SHP77 (cell line): ENCODE measurements at places on chromosomes 6 and 20.

GRCh38 chr20:52481443-52481842 lies 289.9 kb upstream of the ZFP64 start:
- DNase-seq: no peak

DNA sequence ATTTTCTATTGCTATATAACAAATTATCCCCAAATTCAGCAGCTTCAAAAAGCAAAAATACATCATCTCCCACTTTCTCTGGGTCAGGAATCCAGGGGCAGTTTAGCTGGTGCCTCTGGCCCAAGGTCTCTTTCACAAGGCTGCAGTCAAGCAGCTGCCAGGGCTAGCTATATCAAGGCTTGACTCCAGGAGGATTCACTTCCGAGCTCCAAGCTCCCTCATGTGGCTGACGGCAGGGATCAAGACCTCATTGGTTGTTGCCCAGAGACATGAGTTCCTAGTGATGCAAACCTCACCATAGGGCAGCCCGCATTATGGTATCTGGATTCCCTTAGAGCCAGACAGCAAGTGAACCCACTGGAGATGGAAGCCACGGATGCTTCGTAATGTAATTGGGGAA lies 1.3 kb upstream of the VNN1 start:
- peak; percentile 55 for DNase-seq

- no peak for DNase-seq
These were observed 667.6 kb downstream of the KIF16B start for GRCh38 chr20:15905661-15906060.

- peak; percentile 97 for DNase-seq
These were observed 230.0 kb upstream of the BTBD3 start for GRCh38 chr20:11687546-11688292.

DNA sequence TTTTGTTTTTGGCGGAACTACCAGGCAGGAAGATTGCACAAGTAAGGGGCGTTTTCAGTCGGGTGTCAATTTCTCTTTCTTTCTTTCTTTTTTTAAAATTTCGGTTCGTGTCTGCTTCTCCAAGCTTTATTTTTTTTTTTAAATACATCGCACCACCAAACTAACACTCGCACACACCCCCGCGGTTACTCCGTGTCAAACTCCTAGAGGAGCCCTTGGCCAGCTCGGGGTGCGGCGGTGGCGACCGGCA lies 338 bp downstream of the UTRN start:
- DNase-seq: no peak

DNA sequence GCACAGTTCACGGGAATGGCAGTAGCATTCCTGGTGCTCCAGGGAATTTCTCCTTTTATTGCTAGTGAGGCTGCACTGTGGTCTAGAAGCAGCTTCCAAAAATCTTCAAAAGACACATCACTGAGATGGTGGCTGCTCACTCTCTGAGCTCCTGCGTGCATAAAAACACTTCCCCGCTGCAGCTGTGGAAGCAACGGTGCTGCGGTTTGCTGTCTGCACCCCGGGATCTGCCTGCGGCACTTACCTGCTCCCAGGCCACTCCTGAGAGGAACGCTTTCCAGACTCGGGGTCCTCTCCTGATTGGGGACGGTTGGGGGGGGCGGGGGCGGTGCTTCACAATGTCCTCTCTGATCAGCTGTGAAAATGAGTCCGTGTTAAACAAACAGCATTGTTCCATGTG lies 77.9 kb downstream of the TMEM242 start:
- DNase-seq: no peak

GRCh38 chr6:134873500-134874388 lies 76.2 kb downstream of the ALDH8A1 start:
- DNase-seq: no peak

DNA sequence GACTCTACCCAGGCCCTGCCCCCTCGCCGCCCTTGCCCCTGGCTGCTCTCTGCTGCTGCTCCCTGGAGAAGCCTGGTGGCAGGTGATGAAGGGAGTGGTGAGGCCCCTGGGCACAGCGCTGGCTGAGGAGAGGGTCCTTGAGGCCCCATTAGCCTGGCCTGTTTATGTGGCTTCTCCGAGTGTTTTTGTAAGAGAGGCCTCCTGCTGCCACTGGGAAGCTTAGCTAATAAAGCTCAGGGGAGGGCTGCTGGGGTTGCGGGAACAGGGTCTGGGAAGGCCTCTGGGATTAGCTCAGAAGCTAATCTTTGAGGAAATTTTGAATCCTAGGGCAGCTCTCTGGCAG lies 15.5 kb downstream of the EBF4 start:
- DNase-seq: no peak

DNA sequence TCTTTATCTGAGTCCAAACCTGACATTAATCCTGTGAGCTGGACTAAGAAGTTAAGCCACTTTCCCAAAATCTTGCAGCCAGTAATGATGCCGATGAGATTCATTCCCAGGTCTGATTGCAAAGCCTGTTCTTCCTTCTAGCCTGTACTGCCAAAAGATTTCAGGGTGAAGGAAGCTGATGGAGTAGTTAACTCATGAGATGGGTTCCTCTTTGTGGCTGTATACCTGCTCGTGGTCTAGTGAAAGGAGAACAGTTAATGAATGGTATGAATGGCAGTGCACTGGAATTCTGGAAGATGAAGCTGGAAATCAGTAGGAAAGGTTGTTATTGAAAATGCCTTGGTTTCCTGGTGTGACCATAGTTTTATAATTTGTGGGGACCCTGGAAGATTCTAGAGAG lies 112.0 kb downstream of the FYN start:
- DNase-seq: no peak

DNA sequence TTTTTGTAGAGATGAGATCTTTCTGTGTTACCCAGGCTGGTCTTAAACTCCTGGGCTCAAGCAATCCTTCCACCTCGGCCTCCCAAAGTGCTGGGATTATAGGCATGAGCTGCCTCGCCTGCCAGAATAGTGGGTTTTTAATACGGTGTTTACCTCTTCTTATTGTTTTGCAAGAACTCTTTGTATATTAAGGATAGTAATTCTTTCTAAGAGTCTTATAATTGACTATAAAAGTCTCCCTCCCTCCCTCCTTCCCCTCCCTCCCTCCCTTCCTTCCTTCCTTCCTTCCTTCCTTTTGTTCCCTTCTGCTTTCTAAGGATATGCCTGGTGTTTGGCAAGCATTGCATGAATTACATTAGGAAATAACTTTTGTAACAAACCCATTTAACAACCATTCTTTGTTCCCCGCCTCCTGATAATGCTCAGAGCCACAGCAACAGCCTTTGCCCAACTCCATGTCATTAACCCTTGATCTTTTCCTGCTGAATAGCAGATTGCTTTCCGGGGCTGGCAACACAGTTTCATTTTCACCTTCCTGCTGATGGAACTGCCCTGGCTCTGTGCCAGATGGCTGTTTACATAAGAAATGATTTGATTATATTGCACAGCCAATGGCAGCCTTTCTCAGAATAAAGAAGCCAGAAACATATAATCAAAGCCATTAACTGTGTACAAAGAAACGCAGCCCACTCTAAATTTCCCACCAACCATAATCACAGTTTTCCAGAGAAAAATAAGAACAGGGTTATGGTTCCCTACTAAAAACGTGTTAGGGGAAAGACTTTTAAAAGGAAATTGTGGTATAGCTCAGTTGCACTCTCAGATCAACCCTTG lies 143.7 kb upstream of the PTPN1 start:
- peak; percentile 85 for DNase-seq

DNA sequence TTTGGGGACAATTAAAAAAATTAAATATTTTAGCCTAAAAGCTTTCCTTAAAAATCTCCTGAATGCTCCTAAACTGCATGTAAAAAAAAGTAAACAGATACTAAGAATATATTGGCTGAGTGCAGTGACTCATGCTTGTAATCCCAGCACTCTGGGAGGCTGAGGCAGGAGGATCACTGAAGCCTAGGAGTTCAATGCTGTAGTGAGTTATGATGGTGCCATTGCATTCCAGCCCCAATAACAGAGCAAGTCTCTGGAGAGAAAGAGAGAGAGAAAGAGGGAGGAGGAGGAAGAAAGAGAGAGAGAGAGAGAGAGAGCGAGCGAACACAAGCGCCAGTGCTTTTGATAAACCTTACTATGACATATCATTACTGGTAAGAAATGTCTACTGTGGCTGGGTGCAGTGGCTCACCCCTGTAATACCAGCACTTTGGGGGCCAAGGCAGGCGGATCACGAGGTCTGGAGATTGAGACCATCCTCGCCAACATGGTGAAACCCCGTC lies 58.8 kb downstream of the FKBP5 start:
- DNase-seq: no peak

- no peak for DNase-seq
These were observed 102.8 kb downstream of the NRSN1 start for GRCh38 chr6:24228681-24229255.

GRCh38 chr6:139239064-139239463 lies 52.7 kb downstream of the TXLNB start:
- no peak for DNase-seq

- DNase-seq: no peak
These were observed 577.1 kb downstream of the DOK5 start for GRCh38 chr20:55052459-55052858.

GRCh38 chr20:38113401-38114325 lies 51.4 kb downstream of the TGM2 start:
- DNase-seq: peak; percentile 30

GRCh38 chr20:16537918-16538317 lies 35.3 kb downstream of the KIF16B start:
- DNase-seq: no peak

GRCh38 chr6:133201231-133201630 lies 39.9 kb upstream of the EYA4 start:
- DNase-seq: no peak

GRCh38 chr6:107957308-107957908 lies 600 bp downstream of the SEC63 start:
- DNase-seq: peak; percentile 8

GRCh38 chr6:3407840-3408239 lies 49.0 kb downstream of the SLC22A23 start:
- no peak for DNase-seq

DNA sequence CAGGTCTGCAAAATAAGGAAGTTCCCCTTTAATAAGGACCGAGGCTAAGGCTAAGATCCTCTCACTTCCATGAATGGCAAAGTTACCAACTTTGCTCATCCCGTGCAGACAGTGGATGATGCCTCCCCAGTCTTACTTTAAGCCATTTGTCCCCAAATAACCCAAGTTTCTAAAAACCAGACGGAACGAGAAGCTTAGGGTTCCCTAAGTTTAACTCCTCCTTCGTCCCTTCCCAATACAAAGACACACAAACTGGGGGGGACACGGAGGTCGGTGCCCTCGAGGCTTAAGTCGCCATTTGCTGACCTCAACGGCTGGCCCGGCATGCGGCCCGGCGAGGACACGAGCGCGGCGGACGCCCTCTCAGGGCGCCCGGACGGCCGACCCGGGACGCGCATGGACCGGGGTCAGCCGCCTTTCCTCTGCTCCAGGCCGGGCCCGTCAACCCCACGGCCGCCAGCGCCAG lies 527 bp downstream of the FBXO30 start:
- peak; percentile 63 for DNase-seq

DNA sequence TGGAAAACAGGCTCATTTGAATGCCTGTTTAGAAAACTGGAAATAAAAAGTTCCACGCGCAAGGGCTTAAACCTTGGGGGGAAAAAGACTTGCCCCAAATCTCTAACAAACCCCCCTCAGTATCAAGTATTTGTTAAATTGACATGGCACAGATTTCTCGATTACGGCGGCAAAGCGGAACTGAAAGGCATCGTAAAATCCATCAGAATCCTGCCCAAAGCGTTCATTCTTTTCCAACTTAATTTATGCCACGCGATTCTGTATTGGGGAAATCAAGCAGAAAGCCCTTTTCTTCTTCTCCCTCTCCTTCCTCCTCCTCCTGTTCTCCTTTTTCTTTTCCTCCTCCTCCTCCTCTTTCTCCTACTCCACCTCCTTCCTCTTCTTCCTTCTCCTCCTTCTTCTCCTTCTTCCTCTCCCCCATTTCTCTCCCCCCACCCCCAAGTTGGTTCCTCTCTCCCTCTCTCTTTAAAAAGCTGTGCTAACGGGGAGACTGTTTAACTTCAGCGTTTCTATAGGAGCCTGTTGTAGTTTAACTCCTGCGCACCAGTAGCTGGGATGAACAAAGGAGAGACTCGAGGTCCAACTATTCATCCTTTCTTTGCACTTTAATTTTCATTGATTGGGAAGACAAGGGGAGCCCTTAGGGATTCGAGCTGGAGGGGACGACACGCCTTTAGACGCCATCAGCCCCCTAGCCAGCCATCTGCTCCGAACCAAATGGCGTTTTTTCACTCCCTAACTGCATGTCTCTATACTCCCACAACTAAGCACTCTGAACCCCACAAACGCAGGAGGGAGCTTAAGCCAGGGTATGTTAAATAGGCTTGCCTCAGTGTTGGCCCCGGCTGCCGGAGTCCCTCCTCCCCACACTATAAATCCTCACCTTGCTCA lies 2.7 kb upstream of the DLL1 start:
- no peak for DNase-seq

DNA sequence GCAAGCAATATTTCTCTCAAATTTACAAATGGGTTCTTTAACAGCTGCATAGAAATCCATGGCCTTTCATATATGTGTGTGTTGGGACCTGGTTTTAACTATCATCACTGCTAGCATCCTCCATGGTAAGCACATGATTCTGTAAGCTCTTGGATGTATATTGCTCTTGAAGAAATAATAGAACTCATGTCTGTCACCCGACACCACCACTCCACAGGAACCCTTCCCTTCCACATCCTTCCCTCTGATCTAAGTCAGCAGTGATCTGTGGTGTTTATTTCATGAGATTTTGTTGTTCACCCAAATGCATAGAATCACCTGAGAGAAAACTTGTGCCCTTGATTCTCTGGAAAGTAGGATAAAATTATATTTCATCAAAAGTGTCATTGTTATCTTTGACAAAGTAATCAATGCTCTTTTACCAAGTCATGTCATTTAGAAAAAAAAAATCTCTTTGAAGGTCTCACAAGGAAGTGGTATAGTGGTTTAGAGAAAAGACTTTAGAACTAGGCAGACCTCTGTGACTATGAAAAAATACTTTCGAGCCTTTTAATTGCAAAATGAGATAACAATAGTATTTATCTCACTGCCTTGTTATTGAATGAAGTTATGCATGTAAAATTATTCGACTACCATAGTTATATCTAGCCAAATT lies 649.8 kb upstream of the SLC35B3 start:
- no peak for DNase-seq

- DNase-seq: no peak
These were observed 99.3 kb upstream of the MRPS10 start for GRCh38 chr6:42316981-42317380.

GRCh38 chr6:139254196-139254595 lies 37.6 kb downstream of the TXLNB start:
- DNase-seq: no peak

DNA sequence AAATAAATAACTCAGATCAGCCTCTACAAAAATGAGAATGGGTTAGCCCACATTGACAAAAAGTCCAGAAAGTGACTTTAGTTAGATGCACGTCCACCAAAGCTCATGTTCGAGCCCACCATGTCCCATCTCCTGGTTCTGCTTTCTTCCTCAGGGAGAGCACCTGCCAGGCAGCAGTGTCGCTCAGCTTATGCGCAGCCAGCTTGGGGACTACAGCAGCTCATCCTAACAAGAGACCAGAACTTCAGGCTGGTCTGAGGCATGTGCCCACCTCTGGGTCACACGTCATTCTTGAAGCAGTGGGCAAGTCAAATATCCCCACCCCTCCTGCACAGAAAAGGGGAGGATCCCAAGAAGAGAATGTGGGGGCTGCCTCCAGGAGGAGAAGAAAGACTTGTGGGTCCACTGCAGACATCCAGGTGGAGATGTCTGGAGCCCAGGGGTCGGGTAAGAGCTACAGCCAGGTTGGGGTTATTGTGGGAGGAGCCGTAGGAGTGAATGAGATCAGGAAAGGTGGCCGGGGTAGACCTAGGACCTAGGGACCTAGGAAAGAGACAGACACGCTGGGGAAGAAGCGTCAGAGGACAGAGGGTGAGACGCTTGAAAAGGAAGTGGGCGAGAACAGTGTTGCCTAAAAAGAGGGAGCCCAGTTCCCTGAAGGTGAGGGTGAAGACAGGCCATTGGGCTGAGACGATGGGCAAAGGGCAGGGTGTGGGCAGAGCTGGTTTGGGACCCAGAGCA lies 52.5 kb downstream of the SSR1 start:
- no peak for DNase-seq
